ENCODE measurements at places on chromosomes 2 and 18.

GRCh38 chr2:524442-524841, 152.8 kb downstream of the TMEM18 start:
- DNase-seq: no peak

DNA sequence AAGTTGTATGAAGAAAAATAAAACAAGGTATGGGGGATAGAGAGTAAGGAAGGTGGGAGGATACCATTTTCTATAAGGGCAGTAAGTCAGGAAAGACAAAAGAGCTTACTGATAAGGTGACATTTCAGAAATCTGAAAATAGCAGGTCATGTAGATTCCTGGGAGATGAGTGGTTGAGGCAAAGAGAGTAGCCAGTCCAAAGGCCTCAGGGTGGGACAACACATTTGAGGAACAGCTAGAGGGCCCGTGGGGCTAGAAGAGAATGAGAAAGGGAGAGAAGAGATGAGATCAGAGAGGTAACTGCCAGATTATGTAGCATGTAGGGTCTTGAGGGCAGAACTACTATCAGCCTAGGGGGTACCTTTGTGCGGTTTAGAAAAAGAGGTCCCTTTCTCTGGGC, 2.9 kb downstream of the CLHC1 start:
- no peak for DNase-seq

- no peak for DNase-seq
These were observed 658.0 kb upstream of the CDH2 start for GRCh38 chr18:28834889-28835288.

GRCh38 chr2:46590319-46590718, 111.0 kb downstream of the TMEM247 start:
- no peak for DNase-seq

- no peak for DNase-seq
These were observed 146.9 kb downstream of the CERS6 start for GRCh38 chr2:168602846-168603401.

- no peak for DNase-seq
These were observed 120.2 kb downstream of the FEZ2 start for GRCh38 chr2:36477746-36478145.

DNA sequence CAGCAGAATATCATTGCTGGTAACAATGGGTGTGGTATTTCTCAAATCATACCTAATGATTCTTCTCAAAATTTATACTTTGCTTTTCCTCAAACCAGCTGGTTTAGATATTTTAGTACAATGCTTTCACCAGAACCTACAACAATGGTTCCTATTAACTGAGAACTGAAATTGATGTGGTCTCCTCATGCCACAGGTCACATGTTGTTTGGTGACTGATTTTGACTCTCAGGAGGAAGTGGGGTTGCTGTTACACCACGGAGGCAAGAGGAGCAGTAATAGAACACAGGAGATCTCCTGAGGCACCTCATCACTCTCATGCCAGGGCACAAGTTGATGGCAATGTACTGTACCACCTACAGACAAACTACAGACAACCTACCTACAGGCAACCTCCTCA, 3.0 kb upstream of the CEP68 start:
- no peak for DNase-seq

GRCh38 chr18:72412927-72413326, 131.2 kb downstream of the CBLN2 start:
- DNase-seq: no peak

DNA sequence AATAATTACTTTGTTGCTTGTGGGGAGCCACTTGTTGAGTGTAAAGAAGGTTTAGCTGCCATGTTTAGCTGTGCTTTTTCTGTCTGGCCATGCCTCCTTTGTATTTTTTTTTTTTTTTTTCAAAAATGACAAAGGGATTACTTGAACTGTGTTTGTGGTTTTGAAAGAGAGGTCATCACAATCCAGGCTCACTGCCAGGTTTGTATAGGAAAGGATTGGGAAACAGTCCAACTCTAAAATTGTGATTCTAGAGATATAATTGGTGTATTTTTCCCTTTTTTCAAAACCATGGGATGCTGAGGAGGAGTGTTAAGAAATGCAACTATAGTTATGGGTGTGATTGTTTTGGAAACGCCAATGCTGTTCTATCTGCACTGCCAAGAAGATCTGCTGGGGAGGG, 4.3 kb downstream of the ITPRIPL1 start:
- DNase-seq: no peak

GRCh38 chr2:206112108-206112507, 26.1 kb upstream of the INO80D start:
- DNase-seq: no peak

GRCh38 chr2:136135921-136136906, 18.3 kb upstream of the CXCR4 start:
- DNase-seq: no peak

DNA sequence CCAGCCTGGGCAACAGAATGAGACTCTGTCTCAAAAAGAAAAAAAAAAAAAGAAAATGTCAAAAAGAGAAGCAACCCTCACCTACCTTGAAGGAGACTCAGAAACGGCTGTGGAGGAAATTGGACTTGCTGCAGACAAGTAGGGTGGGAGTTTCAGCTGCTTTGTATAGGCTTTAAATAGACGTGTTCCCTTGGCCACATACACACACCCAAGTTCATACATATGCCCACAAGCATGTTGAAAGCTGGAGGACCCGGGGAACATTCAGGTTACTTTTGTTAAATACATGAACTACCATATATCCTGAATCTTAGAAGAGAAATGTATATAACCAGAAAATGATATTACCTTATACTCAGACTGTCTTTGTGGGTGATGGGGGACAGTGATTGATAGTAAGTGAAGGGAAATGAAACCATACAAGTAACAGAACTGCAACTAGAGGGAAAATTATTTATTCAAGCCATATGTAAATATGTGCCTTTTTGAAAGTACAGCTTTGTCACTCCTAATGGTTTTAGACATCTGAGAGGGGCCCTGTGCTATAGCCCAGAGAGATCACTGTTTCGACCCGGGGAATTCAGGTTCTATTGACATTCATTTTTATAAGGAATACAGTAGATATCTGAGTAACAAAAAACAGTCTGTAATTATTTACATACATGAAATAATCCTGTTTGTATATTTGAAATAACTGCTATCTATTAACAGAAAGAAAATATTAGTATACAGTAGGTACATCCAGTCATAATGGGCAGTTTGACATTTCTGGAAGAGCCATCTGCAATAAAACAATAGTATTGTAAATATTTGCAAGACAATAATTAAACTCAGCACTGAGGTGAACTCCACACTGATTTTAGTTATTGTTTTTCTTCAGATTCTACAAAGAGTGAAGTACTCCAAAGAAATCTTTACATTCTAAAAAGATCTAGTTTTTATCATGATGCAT, 48.0 kb upstream of the TGIF1 start:
- DNase-seq: no peak

GRCh38 chr2:221001381-221001801, 570.7 kb downstream of the EPHA4 start:
- no peak for DNase-seq

- no peak for DNase-seq
These were observed 70.8 kb downstream of the TMEM200C start for GRCh38 chr18:5824370-5824984.

GRCh38 chr2:96320326-96320725, 4.8 kb upstream of the ITPRIPL1 start:
- no peak for DNase-seq

DNA sequence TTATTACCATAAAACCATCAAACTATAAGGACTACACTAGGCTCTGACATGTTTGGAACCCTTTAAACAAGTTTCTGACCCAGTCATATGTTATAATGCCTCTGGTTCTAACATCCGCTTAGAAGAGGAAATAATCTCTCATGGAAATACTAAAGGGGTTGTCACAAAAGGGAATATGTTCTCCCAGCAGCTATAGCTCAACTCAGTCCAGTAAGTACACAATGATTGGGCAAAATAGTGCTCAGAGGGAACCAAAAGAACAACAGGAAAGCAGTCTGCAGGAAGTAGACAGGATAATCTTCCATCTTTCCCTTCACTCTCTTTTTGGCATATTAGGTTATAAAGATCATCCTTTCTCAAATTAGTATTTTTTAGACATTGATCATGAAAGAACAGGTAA, 4.3 kb downstream of the SRBD1 start:
- DNase-seq: no peak

DNA sequence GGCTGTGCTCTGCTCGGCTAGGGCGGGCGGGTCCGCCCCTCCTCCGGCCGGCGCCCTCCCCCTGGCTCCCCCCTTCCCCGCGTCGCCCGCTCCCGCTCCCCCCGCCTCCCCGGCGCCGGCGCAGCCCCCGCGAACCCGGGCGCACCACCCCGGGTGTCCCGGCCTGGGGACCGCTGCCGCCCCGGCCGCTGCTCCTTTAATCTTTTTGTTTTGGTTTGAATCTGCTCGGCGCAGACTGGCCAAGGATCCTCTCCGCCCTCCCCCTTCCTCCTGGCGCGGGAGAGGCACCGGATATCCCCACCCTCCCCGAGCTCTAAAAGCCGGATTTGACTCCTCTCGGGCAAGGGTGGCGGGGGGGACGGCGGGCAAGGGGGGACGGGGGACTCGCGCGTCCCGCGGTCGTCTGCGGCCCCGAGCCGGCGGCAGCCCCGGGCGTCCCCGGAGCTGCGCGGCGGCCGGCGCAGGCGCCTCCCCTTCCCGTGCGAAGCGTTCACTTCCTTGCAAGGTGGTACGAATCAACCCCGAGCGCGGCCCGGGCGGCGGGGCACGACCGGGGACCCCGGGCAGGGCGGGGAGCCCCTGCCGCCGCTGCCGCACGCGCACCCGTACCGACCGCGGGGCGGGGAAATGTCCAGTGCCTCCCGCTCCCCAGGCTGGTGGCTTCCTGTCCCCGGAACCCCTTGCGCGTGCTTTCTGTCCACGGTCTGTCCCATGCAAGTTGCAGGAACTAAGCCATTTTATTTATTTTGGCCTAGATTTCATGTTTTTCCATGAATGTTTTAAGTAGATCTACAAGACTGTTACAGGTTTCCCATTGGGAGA, at the start of gene PTGR3:
Gene PTGR3, minus strand, starts transcription at position 11 of the 822 bp plus-strand sequence. CDS start 81 bp downstream, outside the sequence.
- peak; percentile 69 for DNase-seq

DNA sequence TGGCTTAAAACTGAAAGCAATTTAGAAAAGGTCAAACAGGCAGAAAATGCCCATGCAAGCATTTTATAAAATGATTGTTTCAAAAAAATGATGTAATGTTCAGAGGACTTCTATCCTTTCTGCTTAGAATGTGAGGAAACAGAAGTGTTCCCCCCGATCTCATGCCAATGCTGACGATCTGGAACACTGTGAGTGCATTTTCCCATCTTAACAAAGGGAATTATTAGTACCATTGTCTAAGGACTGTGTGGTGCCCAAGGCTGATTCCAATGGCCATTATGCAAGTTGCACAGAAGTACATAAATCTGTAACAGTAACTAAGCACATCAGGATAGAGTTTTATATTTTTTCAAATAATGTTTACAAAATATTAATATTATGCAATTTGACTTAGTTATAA, 185.3 kb downstream of the MYT1L start:
- DNase-seq: no peak

- no peak for DNase-seq
These were observed 38.2 kb downstream of the GFPT1 start for GRCh38 chr2:69348781-69349180.

DNA sequence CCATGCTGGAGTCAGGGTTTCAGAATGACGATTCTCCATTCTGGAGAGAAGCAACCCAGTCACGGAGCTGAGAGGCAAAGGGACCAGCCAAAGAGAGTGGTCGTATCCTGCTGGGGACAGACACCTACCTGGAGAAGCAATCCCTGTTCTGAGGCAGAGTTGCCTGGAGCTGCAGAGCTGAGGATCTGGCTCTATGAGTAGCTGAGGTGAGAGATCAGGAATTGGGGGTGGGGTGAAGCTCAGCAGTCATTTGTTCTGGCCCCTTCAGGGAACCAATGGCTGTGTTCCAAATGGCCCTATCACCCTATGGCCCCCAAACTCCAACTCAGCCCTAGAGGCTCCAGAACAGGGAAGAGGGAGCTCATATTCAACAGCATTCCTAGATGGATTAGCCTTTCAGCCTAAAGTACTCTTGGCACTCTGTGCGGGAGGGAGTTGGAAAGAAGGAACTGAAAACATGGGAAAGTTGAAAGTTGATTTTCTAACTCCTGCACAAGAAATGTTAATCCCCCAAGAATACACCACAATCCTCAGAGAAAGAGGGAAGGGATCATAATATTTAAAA, 3.3 kb upstream of the ATRAID start:
- no peak for DNase-seq

- DNase-seq: no peak
These were observed 47.1 kb upstream of the CCBE1 start for GRCh38 chr18:59744271-59744721.

- no peak for DNase-seq
These were observed 10.6 kb downstream of the SEC11C start for GRCh38 chr18:59150236-59150635.

DNA sequence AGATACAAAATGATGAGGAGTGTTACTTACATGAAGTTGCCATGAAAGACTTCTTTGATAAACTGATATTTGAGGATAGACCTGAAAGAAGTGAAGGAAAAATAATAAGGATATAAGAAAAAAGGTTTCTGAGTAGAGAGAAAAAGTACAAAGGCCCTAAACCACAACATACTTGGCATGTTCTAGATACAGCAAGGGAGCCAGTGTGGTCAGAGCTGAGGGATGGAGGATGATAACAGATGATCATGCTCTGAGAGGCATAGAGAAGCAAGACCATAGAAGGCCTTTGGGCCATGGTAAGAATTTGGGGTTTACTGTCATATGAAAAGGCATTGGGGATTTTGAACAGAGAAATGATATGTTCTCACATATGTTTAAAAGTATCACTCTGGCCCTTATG, 424.1 kb upstream of the CHST9 start:
- no peak for DNase-seq

DNA sequence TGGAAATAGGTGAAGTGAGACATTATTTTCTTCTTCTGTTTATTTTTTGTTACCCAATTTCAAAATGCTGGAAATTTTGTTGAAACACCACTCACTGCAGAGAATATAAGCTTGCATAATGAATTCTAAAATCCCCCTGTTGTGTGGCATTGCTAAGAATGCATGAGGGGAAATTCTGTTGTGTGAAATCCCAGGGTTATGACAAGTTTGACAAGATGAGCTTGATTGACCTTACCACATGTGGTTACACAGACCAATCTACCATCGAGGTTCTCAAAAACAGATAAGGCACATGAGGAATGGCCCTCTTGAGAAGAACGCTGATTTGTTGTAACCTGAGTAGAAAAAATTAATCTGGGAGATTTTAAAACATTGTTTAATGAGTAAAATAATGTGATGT, 261.6 kb upstream of the MMADHC start:
- no peak for DNase-seq

Data from stimulated activated CD8-positive, alpha-beta memory T cell treated with anti-CD3 and anti-CD28 coated beads, Interleukin-2, amount 100 ng/mL, for 48 hours (primary cell).